ENCODE measurements at places on chromosomes 11 and 22.
A peak's percentile ranks its signal among the peaks of the same experiment; 100 is the strongest.

DNA sequence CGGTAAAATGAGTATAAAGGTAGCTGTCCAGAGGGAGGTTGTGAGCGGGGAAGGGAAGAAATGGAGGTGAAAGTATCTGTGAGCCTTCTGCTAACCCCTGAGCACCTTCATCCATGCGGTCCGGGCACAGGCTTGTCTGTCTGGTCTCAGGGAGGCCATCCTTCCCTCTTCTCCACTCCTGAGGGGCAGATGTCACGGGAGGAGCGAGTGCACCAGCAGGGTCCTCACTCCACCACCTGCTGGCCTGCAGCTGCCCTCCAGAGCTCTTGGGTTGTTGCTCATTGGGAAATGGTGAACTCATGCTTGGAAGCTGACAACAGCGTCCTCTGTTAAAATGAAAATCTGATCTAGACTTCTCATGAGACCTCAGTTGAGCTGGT lies 33.8 kb upstream of the WNT11 start:
- no peak for DNase-seq

- no peak for DNase-seq
These were observed 77.2 kb downstream of the PISD start for GRCh38 chr22:31584804-31585160.

DNA sequence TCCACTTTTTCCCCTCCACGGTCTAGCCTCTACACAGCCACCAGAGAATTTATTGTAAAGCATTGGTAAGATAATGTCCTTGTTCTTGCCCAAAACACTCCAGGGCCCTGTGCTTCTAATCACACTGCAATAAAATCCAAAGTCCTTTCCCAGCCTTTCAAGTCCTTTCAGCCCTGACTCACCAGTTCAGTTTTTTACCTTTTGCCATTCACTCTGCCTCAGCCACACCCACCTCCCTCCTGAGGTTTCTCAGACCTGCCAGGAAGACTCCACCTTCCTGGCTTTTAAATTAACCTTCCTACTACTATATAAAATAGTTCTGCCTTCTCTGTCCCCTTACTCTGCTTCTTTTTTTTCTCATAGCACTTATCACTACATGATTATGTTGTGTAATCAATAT lies 91.0 kb upstream of the ARHGAP32 start:
- DNase-seq, result no peak

DNA sequence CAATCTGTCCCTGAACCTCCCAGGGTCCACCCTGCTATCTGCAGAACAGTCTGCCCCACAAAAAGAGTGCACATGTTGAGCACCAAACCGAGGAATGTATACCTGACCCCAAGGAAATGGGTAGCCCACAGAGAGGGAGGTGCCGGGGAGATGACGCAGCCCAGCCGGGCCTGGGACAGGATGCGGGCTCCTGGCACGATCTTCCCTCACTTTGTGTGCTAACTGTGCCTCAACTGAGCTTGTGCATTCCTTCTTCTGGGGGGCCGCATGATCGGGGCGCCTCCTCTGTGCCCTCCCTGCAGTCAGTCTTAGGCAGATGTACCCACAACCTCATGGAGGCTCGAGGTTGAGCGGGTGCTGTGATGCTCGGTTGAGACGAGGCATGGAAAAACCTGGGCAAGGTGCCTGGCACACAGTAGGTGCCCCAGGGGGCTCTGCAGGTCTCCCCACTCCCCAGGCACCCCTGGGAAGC lies 2.4 kb downstream of the GAS2L1 start:
- DNase-seq, result no peak

- DNase-seq, result no peak
These were observed 110.3 kb downstream of the BRD1 start for GRCh38 chr22:49717322-49717919.

- no peak for DNase-seq
These were observed 4.4 kb downstream of the CAT start for GRCh38 chr11:34443136-34443535.

- no peak for DNase-seq
These were observed 3913.9 kb upstream of the OR11H1 start for GRCh38 chr22:11613898-11614755.

DNA sequence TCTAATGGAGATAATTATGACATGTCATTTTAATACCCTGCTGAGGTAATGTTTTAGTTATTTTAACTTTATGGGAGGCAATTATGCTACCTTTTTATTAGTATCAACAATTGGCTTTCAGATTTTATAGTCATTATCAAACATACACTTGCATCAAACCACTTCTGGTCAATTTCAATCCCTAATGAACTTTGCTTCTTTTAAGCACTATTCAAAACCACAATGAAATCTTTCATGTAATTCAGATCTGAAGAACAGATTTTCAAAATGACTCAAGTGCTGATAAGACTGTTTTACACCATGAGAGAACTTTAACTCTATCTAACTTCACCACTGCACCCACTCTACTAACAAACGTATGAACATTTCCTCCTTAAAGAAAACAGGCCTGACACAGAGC lies 25.9 kb upstream of the CCDC34 start:
- no peak for DNase-seq

GRCh38 chr22:49152127-49152938 lies 675.3 kb downstream of the BRD1 start:
- DNase-seq, result no peak

GRCh38 chr11:73186294-73186850 lies 31.7 kb upstream of the P2RY2 start:
- no peak for DNase-seq

DNA sequence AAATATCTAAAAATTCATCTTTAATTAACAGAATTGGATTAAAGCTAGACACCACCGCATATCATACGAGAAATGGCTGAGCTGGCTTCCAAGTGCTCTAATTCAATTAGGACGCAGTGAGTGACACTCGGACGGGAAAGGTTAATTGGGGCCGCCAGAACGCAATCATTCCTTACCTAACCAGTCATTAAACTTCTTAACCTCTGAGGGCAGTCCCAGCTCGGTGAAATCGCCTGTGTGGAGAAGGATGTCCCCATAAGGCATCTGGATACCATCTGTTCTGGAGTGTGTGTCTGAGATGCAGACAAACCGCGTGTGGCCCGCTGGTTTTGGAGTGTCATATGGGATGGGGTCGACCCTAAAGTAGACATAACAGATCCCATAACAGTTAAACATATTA lies 50.3 kb downstream of the MPPED2 start:
- no peak for DNase-seq

- no peak for DNase-seq
These were observed 36.6 kb upstream of the CREB3L1 start for GRCh38 chr11:46240861-46241260.

DNA sequence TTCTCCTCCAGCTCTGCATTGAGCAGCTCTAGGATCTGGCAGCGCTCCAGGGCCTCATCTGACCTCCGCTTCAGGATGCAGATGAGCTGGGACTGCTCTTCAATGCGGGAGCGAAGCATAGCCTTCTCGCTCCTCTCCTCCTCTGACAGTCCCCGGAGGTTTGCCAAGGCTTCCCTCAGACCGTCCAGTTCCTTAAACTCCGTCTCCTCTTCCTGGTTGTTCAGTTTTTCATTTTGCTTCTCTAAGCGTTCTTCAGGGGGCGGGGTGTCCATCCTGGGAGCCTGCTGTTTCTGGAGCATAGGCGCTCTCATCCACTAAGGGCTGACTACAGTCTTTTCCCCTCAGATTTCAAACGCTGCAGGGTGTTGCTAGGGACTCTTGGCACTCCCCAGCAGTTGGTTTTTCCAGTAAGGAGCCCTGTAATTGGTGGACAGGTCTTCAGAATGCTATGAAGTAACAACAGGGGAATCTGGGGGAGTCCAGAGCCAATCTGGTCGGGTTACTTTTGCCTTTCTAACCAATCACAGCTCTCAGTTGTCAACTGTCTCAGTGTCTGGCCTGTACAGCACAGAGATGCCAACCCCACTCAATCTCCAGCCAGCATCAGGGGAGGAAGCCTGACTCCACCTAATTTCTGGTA lies at the start of gene CCDC89:
TSS of gene CCDC89 (minus strand) at position 376 of the 640 bp plus-strand sequence. CDS start at position 311, 65 bp downstream.
- peak; percentile 76 for DNase-seq

All from omental fat pad (tissue), 4 donors.